ENCODE measurements at places on chromosomes 7 and 10.
A peak's percentile ranks its signal among the peaks of the same experiment; 100 is the strongest.

DNA sequence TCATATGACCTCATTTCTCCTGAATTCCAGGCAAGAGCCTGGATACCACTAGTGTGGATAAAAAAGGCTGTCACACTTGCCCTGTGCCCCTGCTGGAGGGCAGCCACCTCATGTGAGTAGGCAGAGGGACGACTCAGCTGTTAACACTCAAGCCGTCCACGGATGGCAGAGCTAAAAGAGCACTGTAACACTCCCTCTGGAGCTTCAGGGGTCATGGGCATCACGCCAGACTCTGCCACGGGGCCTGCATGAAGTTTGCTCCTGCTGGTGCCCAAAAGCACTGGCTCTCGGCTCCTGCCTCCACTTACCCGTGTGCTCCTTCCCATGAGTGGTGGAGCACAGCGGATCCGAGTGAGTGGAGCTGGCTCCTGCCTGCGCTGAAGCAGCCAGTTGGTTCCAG lies 919.8 kb upstream of the C7orf33 start:
- DNase-seq = peak; percentile 4

DNA sequence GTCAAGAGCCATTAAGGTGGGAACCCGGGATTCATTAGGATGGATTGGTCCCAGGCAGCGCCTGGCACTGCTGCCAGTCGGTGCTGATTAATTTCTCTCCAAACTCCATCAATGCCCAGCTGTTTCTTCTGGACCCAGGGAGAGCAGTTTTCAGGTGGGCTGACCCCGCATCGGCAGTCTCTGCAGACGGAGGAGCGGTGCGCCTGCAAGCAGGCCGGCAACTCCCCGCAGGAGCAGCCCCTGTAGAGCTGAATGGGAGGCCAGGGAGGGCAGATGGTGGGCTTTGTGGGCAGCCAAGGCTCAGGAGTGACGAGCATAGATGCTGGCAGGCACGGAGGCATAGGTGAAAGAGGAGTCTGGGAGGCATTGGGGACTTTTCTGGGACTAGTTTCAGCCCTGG lies 56.5 kb downstream of the CDH23 start:
- no peak for DNase-seq

DNA sequence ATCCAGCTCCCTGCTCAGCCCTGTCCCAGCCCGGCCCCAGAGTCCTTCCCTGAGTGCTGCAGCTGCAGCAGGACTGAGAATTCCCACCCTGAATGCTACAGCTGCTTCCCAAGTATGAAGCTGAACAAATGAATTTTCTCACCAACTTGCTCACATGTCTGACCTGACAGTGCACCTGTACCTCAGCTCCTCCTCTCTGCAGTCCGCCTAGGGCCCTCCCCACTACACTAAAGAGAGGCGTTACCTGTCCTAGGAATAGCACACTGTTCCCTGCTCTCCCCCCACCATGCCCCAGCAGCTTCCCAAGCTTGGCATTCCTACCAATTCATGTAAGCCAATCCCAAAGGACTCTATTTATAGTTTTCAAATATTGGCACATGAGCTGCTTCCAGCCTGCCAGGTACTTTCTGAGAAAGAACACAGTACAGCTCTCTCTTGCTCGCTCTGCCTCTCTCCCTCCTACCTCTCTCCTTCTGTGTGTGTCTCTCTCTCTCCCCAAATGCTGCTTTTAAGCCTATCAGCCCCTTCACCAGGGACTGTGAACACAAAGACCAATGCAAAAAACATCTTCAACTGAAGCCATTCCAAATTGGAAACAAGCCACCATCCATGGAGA lies 400.1 kb downstream of the TNS3 start:
- no peak for DNase-seq

GRCh38 chr7:11133436-11133959 lies 159.8 kb downstream of the PHF14 start:
- DNase-seq = no peak

DNA sequence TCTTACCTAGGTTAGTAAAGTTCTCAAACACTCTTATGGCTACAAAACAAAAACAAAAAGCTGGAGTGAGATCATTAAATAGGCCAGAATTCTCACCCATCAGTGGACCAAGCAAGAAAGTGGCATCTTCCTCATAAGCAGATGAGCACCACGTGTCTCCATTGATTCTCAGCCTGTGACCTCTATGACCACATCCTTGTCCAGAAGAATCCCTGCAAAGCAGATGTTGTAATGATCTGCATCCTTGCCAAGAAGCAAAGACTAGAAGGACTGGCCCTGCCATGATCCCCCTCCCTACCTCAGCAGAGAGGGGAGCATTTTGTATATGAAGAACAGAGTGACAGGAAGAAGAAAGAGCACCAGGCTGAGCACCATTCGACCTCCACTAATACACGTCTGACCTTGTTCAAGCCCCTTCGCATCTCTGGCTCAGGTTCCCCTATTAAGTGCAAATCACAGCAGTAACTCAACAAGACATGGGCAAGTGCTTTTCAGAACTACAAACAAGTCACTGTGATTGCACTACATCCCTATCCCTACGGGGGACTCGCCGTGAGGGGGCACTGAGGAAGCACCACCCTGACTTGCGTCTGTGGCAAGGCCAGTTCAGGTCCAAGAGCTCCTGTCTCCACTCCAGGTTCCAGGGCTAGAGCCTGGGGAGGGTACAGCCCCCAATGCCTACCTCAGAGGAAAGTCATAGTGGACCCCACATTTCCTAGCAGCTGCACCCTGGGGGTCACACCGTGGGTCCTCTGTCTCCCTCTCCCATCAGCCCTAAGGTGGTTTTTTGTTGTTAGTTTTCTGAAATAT lies 22.2 kb upstream of the RASSF4 start:
- no peak for DNase-seq

- DNase-seq = no peak
These were observed 6.7 kb upstream of the MAFK start for GRCh38 chr7:1523844-1524243.

GRCh38 chr7:112981966-112982365 lies 104.7 kb downstream of the GPR85 start:
- DNase-seq = no peak

GRCh38 chr7:100719523-100720278 lies 567 bp upstream of the EPO start:
- no peak for DNase-seq

DNA sequence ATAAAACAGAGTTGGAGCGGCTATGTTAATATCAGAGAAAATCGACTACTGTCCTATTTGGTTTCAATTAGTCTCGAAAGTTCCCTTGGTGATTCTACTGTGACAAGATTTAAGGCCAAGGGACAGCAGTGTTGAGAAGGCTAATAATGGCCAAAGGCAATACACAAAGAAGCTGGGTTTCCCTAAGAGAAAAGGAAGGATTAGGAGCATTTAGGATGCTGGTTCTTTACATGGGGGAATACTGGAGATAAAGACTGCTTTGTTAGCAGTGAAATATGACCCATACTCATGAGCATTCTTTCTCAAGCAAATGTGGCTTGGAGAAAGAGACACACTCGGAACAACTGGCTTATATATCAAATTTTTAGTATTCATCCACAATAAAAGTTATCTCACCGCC lies 32.2 kb downstream of the IQUB start:
- no peak for DNase-seq

- DNase-seq = no peak
These were observed 3.7 kb upstream of the TCTN3 start for GRCh38 chr10:95697429-95697828.

GRCh38 chr10:107814865-107815487 lies 650.5 kb upstream of the SORCS1 start:
- DNase-seq = peak; percentile 39

- no peak for DNase-seq
These were observed 33.6 kb upstream of the FAM20C start for GRCh38 chr7:158771-159170.

- no peak for DNase-seq
These were observed 34.2 kb downstream of the TACR2 start for GRCh38 chr10:69382382-69383117.

DNA sequence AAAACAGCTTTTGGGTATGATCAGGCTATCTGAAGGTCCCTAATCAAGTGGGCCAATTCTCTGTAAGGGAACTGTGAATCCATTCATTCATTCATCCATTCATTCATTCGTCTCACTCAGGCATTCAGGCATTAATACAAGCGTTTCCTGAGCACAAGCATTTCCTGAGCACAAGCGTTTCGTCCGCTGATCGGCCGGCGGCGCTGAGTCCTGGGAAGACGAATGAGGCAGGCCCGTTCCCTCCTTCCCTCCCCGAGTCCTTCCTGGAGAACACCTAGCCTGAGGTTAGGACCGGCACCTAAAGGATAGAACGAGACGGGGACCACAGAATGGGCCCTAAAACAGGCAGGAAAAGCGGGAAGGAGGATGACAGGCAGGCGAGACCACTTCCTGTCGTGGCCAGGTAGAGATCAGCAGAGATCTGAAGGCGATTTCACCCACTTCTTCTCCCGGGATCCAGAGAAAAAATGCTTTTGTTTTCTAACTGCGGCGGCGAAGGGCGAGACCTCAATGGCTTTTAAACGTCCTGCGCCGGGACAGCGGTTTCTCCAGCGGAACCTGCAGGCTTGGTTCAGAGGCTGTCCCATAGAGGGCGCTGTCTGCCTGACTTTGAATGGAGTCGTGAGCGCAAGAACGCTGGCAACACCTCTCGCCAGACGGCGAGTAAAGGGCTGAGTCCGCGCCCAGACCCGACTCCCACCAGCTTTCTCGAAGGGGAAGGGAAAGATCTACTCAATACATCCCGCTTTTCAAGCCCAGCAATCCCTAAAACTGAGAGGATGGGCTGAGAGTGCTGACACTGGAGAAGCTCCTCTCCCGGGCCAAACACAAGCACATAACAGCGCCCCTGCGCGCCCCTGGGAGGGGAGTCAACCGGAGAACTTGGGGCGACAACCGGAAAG lies 2.9 kb upstream of the HMX3 start:
- DNase-seq = peak; percentile 59

DNA sequence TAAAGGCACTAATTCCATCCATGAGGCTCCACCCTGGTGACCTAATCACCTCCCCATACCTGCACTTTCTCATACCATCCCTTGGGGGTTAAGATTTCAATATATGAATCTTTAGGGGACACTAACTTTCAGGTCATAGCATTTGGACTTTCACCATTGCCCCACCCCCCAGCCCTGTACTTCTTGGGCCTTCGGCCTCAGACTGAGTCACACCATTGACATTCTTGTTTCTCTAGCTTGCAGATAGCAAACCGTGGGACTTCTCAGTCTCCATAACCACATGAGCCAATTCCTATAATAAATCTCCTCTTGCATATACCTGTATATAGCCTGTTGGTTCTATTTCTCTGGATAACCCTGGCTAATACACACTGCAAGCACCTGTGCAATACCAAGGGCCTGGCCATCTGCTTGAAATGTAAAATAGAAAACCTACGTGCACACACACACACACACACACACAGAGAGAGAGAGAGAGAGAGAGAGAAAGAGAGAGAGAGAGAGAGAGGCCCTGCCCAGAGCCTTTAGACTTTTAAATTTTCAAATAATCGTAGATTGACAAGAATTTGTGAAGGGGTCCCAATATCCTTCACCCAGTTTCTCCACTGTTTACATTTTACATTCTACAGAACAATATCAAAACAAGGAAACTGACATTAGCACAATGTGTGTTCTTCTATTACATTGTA lies 25.3 kb downstream of the ANXA8 start:
- no peak for DNase-seq

- no peak for DNase-seq
These were observed 85.4 kb downstream of the RNF32 start for GRCh38 chr7:156725936-156726335.

DNA sequence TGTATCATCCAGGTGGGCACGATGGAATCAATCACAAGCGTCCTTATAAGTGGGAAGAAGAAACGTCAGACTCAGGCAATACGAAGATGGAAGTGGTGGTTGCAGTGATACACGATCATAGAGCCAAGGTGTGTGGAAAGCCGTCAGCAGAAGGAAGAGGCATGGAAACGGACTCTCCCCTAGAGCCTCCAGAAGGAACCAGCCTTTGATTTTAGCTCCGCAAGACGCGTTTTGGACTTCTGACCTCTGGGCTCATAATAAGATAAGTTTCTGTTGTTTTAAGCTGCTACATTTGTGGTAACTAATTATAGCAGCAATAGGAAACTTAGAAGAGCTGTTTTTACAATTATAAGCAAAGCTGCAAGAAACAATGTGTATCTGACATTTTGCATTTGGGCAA lies 14.8 kb downstream of the FANK1 start:
- DNase-seq = no peak

- no peak for DNase-seq
These were observed 21.8 kb downstream of the AKR1E2 start for GRCh38 chr10:4847561-4848355.

DNA sequence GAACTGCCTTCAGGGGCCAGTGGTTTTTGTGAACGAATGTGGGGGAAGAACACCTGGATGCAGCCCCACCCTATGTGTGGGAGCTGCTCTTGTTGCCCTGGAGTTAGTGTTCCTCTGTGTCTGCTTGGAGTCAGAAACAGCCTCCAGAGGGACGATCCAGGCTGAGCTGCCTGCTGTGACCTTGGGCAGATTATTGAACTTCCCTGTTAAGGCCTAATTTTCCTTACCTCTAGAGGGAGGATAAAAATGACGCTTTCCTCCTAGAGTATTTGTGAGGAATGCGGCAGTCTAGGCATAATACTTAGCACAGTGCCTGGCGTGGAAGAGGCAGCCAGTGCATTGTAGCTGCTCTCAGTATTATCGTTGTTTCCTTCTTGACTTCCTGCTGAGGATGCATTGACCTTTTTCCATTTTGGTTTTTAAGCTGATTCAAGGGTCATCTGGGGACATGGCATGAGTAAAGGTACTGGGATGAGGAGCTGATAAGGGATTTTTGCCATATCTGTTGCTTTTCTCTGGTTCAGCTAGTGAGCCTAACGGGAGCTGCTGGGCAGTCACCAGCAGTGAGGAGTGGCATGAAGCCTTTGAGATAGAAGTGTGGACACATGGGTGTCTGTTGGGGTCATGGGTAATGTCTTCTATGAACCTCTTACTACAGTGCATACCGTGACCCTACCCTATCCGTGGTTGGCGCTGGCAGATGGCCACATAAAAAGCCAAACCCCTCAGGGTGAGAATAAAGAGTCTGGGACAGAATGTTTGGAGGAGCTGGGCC lies 6.4 kb downstream of the ZFYVE27 start:
- no peak for DNase-seq

DNA sequence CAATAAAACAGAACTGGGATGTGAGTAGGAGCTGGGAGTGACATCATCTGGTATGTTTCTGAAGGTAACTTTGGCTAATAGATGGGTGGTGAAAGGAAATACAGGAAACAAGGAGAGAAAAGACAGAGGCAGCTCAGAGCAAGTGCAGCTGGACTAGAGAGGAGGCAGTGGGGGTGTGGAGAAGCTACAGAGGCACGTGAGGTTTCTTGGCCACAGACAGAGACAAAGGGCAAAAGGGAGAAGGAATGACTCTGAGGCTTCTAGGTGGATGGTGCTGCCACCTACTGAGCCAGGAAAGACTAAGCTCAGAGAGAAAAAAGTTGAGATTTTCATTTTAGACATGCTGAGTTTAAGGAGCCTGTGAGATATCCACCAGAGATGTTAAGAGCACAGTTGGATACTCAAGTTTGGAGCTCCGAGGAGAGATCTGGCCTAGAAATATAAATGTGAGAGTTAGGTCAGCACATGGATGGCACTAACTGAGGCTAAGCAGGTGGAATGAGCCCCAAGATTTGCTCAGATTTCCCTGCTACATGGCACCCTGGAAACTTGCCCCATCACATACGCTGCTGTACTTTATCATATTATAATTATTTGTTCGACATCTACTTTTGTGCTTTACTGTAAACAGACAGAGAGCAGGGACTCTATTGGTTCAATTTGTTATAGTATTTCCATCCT lies 293.0 kb upstream of the IMMP2L start:
- DNase-seq = peak; percentile 17

Measured in SHP77 (cell line).